ENCODE measurements at places on chromosomes 7 and 10.

GRCh38 chr7:87580636-87581035 lies 20.0 kb downstream of the ABCB1 start:
- DNase-seq = no peak

DNA sequence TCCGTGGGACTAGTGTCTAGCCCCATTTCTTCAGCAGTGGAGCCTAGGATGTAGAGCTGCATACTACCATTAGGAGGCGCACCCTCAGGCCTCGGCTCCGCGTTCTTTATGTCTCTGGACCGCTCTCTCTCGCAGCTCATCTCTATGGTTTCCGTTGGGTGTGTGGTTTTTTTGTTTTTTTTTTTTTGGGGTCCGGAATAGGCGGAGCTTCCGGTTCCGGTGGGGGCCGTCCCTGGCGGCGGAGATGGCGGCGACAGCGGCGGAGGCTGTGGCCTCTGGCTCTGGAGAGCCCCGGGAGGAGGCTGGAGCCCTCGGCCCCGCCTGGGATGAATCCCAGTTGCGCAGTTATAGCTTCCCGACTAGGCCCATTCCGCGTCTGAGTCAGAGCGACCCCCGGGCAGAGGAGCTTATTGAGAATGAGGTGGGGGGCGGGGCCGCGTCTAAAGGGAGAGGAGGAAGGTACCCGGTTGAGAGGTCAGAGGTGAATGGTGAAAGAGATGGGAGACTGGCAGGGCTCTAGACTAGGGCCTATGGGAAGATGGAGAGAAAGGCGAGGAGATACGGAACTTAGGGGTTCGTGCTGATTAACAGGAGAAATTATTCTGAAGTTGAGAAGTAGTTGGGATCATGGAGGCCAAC lies at the start of gene HIF1AN:
Gene HIF1AN, plus strand, starts transcription at position 229 of the 639 bp plus-strand sequence. Its CDS starts 16 bp downstream, at position 245.
- peak; percentile 92 for DNase-seq

- DNase-seq = no peak
Measured at GRCh38 chr10:52890281-52890680, 117.7 kb upstream of the MBL2 start.

DNA sequence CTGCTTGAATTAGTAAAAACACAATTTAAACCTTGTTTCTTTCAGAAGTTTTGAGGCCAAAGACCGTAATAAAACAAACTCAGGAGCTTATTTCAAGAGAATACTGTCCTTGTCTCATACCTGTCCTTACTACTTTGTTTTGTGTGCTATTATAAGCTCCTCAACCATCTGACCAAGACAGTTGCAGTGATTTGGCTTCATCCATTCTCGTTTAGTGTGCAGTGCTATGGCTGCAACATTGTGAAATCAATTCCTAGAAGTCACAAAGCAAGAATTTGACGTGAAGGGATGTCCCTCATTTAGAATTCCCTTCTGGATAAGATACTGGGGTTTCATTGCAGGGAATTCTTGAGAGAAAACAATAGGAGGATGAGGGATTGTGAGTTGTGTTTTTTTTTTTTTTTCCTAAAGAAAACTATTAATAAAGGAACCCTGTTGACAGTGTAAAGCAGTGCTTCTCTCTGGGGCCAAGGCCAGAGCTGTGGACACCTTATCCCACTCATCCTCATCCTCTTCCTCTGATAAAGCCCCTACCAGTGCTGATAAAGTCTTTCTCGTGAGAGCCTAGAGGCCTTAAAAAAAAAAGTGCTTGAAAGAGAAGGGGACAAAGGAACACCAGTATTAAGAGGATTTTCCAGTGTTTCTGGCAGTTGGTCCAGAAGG lies at the start of gene OIT3:
Gene OIT3, plus strand, starts transcription at position 604 of the 663 bp plus-strand sequence. CDS start 60 bp downstream, outside the sequence.
- no peak for DNase-seq

GRCh38 chr7:135666846-135667245 lies 4.5 kb downstream of the STMP1 start:
- DNase-seq = no peak

GRCh38 chr10:132493246-132493755 lies 44.3 kb upstream of the INPP5A start:
- DNase-seq = no peak

- no peak for DNase-seq
Measured at GRCh38 chr10:33291053-33291592, 43.3 kb downstream of the NRP1 start.

DNA sequence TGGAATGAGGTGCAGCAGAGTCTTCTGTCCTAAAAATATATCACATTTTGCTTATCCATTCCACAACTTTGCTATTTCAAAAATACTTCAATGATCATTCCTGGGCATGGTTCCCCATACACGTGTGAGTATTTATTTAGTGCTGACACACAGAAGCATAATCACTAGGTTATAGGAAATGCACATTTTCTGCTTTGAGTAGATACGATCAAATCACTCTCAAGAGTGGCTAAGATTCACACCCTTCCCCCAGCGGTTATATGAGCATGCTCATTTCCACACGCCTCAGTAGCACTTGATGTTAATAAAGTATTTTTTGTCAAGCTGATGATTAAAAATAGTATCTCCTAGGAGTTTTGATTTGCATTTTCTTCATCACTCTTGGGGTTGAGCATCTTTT lies 93.5 kb upstream of the LRRC4 start:
- no peak for DNase-seq

DNA sequence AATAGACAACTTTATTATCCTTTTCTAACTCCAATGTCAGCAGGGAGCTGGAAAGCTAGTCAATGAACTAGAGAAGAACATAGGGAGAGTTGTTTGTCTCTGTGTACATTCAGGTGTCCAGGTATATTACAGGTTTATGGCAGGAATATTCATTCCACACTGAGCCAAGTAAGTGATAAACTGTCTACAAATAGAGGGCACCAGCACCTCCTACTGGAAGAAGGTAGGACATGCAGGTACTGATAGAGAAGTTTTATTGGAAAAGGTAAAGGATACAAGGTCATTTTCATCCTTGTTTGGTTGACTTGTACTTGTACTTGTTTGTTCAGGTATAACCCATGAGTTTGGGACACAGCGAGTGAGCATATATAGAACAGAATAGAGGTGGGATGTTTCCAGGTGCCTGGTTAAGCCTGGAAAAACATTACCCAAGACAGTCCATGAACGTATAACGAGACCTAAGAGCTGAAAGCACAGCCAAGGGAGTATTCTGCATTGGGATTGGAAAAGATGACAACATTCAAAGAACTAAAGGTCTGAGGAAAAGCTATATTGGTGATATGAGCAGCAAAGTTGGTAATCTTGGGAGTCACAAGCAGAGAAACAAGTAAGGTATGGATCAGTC lies 61.4 kb upstream of the PPP1R3C start:
- no peak for DNase-seq

DNA sequence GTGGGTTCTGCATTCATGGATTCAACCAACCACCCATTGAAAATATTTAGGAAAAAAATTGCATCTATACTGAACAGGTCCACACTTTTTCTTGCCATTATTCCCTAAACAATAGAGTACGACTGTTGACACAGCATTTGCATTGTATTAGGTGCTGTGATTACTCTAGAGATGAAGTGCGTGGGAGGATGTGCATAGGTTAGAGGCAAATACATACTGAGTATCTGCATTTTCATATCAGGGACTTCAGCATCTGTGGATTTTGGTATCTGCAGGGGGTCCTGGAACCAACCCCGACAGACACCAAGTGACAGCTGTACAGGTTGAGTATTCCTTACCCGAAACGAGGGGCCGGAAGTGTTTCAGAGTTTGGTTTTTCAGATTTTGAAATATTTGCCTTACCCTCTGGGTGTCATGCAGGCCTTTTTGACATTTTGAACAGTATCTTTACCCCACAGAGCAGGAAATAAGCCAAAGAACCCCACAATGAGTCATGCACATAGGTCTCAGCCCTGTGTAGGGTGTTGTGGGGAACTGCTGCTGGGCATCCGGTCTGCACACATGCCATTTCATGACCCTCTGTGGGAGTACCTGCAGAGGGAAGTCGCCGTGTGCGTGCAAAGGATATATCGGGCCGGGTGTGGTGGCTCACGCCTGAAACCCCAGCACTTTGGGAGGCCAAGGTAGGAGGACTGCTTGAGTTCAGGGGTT lies 14.5 kb downstream of the NUDT5 start:
- no peak for DNase-seq

DNA sequence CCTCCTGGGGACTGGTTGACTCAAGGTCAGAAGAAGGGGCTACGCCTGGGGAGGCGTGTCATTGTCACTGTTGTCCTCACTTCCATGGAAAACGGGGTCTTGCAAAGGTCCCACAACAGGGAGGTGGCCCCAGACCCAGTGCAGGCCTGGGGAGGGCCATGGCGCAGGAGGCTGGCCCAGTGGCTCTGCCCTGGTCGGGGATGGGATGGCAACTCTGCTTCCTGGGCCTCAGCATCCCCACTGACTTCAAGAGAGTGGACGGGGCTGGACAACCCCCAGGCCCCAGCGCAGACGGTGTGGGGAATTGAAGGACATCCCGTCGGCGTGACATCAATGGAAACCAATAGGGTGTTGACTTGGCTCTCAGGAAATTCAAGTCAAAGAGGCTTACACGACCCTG lies 35.2 kb downstream of the MICALL2 start:
- DNase-seq = no peak

DNA sequence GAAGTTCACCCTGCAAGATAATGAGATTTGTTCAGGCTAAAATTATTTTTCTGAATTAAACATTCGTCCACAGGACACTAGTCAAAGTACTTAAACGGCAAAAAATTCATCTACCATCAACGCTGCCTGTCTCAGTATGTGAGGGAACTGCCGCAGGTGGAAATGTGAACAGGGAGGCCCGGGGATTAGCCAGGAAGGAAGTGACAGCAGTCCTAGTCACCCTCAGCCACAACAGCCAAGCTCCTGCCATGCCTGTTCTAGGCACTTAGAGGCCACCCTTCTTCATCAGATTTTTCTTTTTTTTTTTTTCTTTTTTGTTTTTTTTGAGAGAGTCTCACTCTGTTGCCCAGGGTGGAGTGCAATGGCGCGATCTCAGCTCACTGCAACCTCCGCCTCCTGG lies 9.4 kb downstream of the NUDT5 start:
- no peak for DNase-seq

GRCh38 chr7:137880432-137880831 lies 33.7 kb upstream of the DGKI start:
- DNase-seq = no peak

DNA sequence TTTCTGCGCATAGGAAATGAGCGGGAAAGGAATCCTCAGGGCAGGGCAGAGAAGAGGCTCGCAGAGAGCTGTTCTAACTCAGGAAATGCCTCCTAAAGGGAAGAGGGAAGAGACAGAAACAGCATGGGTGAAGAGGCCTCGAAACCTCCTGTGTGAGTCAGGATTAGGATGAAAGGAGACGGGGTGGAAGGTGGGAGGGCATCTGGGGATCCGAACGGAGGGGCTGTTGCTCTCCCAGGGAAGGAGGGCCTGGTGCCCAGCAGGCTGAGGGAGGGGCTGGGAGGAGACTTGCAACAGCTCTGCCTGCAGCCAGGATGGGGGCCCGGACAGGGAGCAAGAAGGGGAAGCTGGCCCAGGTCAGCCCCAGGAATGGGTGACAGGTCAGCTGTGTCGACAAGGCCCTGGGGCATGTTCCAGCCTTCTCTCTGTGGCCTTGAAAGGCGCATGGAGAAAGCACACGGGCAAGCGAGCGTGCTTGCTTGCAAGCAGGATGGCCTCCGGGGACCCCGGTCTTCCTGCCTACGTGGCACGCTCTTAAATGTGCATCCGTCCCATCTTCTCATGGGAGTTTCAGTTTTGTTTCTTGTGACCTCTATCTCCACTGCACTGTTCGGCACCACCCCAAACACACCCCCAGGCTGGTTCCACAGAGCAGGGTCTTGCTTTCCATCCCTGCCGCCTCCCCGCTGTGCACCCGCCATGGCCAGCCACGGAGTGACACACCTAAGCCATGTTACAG lies 63.5 kb downstream of the HIPK2 start:
- DNase-seq = no peak

DNA sequence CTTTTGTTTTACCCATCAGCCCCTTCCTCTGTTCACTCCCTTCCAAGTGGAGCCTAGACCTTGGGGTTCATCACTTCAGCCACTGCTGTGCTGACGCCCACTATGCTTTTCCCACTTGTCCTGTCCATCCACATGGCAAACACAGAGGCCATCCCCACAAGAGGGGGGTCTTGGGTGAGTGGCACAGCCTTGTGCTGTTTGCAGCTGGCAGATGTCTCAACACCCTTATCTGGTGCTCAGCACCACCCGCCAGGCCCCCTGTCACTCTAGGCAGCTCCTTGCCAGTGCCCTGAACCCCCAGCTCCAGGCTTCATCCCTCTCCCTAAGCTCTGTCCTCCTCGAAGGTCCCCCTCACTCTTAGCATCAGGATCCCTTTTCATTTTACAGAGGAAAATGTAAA lies 13.1 kb downstream of the BLVRA start:
- DNase-seq = no peak

DNA sequence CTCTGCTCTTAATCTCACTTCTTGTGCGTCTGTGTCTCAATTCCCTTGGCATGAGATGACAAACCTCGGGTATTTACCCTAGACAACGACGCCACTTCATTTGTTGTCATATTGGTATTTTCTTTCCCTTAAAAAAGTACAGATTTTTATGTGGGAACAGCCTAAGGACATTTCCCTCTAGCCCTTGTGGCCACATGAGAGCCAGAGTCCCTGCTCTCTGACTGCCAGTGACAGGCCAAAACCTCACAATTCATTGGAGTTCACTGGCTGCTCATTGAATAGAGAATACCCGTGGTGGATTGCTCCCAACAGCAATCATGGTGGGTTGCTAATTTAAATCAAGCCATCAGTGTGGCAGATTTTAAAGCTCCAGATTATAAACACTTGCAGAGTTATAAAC lies 191.3 kb upstream of the FAM3C start:
- DNase-seq = no peak

GRCh38 chr7:23472956-23473843 lies 2.9 kb upstream of the IGF2BP3 start:
- DNase-seq = no peak

- no peak for DNase-seq
Measured at GRCh38 chr7:25944777-25945515, 207.1 kb upstream of the NFE2L3 start.

GRCh38 chr10:818010-818409 lies 113.5 kb downstream of the LARP4B start:
- no peak for DNase-seq

- no peak for DNase-seq
Measured at GRCh38 chr10:132178046-132178445, 8.7 kb upstream of the DPYSL4 start.

DNA sequence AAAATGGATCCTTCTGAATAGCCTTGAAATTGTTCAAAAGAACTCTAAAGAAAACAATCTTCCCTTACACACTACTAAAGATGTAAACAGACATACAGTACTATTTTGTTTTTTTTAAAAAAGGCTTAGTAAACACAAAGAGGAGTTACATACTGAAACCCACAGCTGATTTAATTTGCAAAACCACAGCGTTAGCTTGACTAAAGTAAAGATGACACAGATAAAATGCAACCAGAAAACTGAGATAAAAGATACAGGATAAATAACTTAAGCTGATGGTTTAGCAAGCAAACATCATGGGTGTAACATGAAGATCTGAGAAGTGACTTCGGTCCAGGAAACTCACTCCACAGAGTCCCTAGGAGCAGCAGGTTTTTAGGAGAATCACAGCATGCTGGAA lies 21.8 kb downstream of the PRKCQ start:
- no peak for DNase-seq

All from NCI-H1048 (cell line).